Activated CD4-positive, alpha-beta T cell treated with anti-CD3 and anti-CD28 coated beads for 4 hours (primary cell): ENCODE measurements at places on chromosomes 2 and 18.
A peak's percentile ranks its signal among the peaks of the same experiment; 100 is the strongest.

GRCh38 chr2:36902385-36903120 is 63.8 kb downstream of the STRN start:
- DNase-seq = no peak

DNA sequence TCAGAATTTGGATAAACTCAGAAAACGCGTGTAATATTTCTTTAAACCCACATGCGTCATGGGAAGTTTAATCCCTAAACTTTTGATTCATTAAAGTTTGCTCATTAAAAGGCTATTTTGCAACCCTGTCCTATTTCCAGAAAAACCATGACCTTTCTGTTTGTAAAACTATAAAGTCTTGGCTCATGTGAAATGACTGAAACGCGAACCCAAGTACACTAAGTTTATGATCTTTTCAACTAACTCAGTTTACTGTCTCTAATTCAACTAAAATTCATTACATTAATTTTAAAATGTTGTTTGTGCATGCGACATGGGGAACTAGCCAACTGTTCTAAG is 3.9 kb upstream of the RPL31 start:
- DNase-seq = no peak

GRCh38 chr2:109545828-109546713 is 67.7 kb downstream of the SEPTIN10 start:
- peak; percentile 57 for DNase-seq

DNA sequence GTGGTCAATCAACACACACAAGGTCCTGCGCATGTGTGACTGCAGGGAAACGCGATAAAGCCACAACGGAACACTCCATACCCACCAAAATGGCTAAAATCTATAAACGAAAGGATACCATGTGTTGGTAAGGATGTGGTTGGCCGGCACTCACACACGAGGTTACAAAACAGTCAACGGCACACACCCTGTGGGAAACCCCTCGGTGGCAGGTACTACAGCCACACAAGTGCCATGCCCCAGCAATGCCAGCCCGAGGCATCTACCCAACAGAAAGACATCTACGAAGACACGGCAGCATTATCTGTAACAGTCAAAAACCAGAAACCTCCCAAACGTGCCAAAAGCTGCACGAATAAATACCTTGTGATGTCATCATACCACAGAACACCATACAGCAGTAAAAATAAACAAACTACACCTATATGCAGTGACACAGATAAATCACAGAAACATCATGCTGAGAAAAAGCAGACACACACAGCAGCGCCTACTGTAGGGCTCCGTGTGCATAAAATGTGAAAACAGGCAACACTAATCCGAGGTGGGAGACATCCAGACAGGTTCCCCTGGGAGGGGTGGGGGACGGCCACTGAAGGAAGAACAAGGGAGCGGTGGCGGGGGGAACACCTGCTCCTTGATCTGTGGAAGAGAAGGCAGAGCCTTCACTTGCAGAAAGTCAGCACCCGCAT is 36.7 kb downstream of the HDAC4 start:
- DNase-seq = no peak

DNA sequence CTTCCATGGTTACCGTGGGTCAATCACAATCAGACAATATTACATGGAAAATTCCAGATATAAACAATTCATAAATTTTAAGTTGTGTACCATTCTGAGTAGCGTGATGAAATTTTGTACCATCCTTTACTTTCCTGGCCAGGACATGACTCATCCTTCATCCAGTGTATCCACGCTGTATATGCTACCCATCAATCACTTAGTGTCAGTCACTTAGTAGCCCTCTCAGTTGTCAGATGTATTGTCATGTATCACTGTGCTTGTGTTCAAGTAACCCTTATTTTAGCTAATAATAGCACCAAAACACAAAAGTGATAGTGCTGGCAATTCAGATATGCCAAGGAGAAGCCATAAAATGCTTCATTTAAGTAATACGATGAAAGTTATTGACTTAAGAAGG is 282.6 kb downstream of the CPS1 start:
- DNase-seq = no peak

- DNase-seq = no peak
These were observed 12.7 kb upstream of the CDH19 start for GRCh38 chr18:66616523-66616983.

DNA sequence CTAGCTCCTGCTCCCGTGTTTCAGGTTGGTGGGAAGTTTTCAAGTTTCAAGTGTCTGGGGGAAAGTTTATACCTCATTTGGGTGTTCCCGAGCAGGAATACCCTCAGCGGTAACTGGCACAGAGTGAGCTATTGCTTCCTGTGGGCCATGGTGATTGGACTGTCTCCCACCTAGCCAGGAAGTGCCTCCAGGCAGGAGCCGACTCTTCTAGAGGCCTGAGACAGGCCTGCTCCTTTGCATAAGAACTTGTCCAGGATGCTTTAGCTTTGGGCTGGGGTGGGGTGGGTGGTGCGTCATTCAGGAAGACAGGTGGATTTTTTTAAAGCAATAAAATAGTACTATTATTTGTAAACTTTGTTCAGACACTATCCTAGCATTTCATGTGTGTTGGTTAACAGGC is 23.5 kb upstream of the DNMT3A start:
- DNase-seq = no peak

GRCh38 chr2:39124746-39125057 is 3.9 kb upstream of the SOS1 start:
- peak; percentile 28 for DNase-seq

DNA sequence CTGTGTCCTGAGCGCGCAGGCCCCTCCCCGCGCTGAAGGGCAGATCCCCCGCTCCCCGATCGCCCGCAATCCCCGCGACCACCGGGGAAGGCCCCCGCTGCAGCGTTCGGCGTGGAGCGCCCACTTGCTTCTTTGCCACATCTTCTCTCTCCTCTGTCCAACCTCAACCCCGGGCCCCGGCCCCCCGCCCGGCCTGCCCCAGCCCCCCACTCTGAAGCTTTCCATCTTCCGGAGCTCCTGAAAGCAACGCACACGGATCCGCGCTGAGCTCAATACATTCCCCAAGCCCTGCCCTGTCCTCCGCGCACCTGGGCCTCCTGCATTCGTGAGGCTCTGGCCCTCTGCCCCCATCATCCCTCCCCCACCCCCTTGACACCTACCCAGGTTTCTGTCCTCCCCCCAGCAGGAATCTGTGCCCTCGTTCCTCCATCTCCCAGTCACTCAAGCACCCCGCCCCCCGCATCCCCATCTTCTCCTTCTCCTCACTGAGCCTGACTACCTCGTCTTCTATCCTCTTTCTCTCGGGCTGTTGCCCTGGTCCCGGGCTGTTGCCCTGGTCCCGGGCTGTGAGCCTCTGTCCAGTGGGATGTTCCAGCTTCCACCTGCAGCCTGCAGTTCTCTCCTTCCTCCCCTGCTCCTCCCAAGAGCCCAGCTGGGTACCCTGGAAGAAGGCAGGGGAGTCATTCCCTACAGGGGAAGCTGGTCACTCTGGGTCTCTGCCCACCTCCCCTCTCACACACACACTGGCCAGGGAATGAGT is 7.8 kb downstream of the SPEG start:
- DNase-seq = no peak

- DNase-seq = no peak
These were observed 5.3 kb upstream of the PLCL1 start for GRCh38 chr2:197799068-197799467.

GRCh38 chr2:197071790-197072436 is 145.4 kb upstream of the PGAP1 start:
- DNase-seq = no peak

GRCh38 chr2:122389694-122390093 is 634.2 kb downstream of the TSN start:
- DNase-seq = no peak

DNA sequence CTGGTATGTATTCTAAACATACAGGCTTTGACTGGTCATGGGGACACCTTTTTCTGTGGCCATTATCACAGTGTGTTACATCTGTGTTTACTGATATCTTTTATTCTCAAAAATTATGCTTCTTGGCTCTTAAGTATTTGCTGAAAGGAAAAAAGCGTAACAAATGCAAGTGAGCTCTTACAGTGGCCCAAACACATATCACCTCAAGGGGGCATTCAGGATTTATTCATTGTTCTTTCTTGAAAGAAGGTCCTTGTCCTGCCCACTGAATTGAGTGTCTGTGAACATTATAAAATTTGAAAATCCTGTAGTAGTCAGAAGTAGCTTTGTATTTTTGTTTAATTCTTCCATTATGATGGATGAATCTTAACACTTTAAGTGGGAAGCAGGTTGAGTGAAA is 454.5 kb downstream of the XIRP2 start:
- no peak for DNase-seq

GRCh38 chr2:179764710-179765109 is 96.7 kb downstream of the ZNF385B start:
- DNase-seq = no peak

DNA sequence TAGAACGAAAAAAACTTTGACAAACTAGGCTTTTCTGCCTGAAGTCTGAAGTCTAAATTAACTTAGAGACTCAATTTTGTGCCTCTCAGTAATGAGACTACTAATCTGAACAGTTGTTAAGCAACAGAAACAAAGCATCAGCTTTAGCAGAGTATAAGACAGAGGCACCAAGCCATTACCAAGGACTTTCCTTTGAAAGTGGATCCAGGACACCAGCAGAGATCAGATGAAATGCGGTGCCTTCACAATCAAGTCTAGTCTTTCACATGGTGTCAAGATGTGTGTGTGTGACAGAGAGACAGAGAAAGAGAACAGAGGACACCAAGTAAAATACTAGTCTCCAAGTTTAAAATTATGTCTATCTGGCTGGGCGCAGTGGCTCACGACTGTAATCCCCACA is 1502.9 kb downstream of the LRP1B start:
- no peak for DNase-seq

GRCh38 chr18:70059684-70060083 is 112.0 kb upstream of the CD226 start:
- no peak for DNase-seq

DNA sequence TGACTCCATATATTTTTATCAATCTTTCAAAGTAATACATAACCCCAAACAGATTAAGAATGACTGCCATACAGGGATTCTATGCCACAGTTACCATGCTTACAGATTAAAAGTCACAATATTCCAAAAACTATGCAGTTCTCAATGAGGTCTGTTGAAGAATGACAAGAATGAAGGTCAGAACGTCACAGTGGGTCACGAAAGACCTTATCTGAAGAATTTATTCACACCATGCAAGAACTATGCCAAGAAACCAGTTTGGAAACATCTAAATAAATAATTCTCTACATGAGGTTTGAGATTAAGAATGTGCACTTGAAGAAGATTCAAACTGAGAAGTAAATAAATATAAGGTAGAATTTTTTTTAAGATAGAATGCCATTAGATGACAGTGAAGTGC is 253.3 kb downstream of the EXOC6B start:
- DNase-seq = no peak
